T-helper 22 cell (primary cell): ENCODE measurements at places on chromosomes 7 and 10.

- DNase-seq: no peak
Measured at GRCh38 chr7:28738412-28738811, 219.7 kb downstream of the TRIL start.

DNA sequence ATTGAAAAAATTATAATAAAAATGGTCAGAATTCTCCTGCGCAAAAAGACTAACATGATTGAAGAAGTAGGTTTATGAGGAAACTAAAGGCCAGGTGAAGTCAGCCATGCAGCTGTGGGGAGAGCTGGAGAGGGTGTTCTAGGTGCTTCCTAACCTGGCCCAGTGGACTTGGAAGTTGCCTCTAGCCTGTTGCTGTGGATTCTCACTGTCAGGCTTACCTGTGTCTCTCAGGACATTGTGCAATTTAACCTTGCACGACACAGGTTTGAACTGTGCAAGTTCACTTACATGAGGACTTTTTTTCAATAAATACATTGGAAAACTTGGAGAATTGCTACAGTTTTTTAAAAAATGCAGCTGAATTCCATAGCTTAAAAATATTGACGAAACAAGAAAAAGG lies 266.4 kb downstream of the CXCL12 start:
- DNase-seq: no peak

DNA sequence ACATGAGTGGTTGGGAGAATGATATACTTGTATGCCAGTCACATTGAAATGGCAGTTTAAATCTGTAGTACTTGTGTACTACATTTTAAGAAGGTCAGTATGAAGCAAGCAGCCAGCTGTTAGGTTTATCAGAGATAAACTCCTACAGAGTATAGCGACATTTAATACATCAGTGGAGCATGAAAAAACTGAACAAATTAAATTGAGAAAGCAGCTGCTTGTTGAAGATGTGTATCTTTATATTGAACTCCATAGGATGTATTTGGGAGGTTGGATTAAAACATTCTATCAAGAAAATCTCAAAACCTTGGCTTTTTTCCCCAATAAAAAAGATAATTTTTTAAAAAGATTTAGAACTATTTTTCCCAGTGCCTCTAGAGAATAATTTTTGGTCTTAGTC lies 47.8 kb downstream of the PHF14 start:
- DNase-seq: no peak

DNA sequence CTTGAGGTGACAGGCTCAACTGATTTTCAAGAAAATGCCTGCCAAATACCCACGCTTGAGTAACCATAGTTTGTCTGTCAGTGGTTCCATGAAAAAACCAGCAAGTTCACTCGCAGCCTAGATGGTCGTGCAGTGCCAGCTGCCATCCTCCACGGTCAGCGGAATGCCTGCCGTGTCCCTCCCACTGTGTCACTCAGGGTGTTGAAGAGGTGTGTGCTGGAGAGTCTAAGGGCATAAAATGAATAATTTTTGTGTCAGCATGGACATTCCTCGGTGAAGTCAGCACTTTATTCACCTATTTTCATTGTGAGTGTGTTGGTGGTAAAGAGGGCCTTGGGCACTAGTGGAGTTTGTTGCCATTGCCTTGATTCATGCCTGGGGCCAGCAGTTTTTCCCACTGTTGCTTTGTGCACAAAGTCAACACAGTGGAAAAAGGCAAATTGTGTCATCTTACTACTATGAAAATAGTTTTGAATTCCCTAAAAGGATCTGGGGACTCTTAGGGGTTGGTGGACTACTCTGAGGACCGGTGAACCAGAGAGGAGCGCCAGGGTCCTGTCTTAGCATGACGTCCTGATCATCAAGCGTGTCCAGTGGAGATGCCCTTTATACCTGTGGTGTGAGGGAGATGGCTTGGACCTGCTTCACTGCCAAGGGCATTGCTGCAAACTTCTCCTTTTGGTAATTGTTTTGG lies 17.6 kb downstream of the MINDY4 start:
- no peak for DNase-seq

GRCh38 chr10:10055656-10056442 lies 961.8 kb upstream of the CELF2 start:
- no peak for DNase-seq

DNA sequence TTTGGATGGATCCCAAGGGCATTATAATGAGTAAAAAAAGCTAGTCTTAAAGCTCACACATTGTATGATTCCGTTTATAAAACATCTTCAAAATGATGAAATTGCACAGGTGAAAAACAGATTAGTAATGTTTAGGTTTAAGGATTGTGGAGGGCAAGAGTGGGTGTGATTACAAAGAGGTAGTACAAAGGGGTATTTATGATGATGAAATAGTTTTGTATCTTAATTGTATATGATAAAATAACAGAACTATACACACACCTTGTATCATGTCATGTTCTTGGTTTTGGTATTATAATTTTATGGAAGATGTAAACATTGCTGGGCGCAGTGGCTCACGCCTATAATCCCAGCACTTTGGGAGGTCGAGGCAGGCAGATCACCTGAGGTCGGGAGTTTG lies 2.8 kb upstream of the SSC4D start:
- DNase-seq: no peak

- DNase-seq: no peak
Measured at GRCh38 chr7:138295049-138295637, 164.9 kb upstream of the TRIM24 start.

- no peak for DNase-seq
Measured at GRCh38 chr7:138435231-138435919, 24.7 kb upstream of the TRIM24 start.

DNA sequence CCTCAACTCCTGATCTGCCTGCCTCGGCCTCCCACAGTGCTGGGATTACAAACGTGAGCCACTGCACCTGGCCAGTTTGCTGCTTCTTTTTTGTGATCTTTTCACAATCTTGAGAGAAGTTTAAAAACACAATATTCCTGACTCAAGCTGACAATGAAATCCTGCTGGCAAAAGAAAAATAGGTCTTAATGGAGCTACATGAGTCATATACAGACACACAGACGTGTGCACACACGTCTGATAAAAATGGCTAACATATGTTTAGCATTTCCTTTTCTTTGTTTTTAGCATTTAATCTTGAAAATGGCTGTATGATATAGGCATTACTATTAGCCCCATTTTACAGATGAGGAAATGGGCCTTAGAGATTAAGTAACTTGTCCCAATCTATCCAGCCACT lies 29.4 kb upstream of the RAB18 start:
- DNase-seq: no peak

DNA sequence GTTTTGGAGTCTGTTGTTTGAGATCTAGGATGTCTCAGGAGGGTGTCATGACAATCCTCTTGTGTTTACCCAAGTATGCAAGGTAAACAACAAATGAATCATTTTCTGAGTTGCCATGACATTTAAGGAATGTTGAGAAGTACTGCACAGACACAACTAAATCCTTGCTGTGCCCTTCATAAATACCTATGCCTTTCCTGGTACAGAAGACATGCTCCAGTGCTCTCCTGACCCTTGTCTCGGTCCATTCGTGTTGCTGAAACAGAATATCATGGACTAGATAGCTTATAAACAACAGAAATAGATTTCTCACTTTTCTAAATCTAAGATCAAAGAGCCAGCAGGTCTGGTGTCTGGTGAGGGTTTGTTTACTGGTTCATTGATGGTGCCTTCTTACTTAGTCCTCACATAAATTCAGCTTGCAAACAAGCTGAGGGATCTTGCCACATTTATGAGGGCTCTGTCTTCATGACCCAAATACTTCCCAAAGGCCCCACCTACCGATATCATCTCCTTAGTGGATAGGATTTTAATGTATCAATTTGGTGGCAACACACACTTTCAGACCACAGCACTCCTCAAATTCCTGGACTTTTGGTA lies 341.8 kb upstream of the SEMA3A start:
- DNase-seq: no peak

- no peak for DNase-seq
Measured at GRCh38 chr10:49036638-49037037, 78.7 kb downstream of the VSTM4 start.

DNA sequence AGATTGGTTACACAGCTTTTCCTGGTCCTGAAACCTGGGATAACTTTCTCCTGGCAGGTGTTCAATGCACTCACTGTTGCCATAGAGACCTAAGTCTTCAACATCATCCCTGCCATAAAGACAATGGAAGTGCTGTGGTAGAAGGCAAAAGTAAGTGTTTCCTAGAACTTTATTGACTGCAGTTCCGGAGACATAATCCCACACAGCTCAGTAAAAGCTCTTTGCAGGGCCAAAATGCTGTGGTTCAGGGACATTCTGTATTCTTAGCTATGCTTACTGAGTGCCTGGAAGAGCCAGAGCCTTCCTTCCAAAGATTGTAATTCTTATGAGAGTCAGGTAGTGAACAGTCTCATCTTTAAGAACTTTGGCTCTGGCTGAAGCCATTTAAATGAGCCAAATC lies 5.3 kb downstream of the WIPF3 start:
- no peak for DNase-seq

- DNase-seq: no peak
Measured at GRCh38 chr10:30398788-30399187, 35.2 kb upstream of the MAP3K8 start.

DNA sequence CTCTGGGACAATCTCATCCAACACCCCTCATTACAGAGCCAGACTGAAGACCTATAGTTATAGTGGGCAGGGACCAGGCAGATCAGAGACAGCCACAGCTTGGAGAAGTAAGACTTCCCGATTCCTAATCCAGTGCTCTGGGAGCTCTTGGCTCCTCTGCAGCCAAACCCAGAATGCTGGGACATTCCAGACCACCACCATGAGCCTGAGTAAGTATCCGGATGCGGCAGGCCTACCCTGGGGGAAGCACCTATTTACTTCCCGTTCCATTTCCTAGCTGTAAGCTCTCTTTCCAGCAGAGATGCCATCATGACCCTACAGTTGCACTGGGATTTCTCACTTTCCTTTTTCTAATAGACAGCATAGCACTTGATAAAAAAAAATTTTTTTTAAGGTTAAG lies 16.4 kb downstream of the HIP1 start:
- DNase-seq: no peak

DNA sequence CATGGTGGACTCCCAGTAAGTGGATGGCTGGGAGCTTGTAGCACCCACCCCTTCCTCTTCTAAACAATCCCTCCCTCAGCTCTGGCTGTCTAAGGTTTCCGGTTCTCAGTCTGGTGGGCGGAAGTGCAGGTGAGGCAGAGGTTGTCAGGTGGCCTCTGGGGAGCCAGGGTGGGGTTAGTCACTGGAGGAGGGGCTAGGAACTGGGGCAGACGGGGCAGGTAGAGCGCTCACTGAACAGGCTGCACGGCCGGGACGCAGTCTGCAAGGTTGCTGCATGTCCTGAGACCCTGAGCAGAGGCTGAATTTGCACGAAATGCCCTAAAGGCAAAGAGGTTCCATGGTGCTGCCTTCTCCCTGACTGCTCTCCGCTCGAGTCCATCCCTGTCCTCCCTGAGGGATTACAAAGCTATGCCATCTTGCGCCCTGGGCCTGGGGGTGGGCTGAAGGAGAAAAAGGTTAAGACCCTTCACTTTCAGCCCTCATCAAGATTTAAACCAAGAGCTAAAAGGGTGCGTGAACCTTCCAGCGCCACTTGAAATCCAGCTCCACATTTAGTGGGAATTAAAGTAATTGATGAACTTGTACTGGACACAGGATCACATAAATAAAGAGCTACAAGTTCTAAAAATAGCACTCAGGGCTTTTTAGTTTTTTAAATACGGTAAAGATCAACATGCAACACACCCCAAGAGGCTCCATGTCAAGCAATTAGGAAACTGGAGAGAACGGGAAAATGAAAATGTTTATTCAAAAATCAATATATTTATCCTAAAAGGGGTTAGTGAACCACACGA lies 62.3 kb upstream of the CTBP2 start:
- DNase-seq: no peak

DNA sequence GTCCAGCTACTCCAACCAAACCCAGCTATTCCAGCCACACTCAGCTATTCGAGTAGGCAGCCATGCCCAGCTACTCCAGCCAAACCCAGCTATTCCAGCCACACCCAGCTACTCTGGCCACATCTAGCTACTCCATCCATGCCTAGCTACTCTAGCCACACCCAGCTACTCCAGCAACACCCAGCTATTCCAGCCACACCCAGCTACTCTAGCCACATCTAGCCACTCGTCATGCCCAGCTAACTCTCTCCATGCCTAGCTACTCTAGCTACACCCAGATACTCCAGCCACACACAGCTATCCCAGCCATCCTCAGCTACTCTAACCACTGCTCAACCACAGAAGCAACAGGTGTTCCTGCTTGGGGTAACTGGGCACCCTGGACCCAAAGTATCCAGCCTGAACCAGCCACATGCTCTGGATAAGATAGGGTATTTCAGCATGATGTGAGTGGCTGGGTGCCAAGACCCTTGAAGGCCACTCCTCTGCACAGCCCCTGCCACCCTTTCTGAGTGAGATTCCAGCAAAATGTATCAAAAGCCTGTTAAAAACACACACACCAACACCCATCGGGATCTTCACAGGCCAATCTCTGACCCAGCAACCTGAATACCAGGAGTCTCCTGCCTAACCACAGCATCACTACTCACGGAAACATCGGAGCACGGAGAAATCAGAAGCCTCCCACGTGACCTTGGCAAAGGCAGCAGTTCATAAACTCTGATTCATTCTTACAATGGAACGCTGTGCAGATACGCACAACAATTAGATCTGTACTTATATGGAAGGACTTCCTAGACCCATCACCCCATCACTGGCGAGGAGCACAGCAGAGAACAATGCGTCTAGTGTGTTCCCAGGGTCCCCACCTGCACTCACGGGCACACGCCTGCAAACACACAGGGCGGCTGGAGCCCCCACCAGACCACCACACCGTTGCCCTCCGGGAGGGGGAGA lies 51.8 kb upstream of the DNAAF5 start:
- no peak for DNase-seq

DNA sequence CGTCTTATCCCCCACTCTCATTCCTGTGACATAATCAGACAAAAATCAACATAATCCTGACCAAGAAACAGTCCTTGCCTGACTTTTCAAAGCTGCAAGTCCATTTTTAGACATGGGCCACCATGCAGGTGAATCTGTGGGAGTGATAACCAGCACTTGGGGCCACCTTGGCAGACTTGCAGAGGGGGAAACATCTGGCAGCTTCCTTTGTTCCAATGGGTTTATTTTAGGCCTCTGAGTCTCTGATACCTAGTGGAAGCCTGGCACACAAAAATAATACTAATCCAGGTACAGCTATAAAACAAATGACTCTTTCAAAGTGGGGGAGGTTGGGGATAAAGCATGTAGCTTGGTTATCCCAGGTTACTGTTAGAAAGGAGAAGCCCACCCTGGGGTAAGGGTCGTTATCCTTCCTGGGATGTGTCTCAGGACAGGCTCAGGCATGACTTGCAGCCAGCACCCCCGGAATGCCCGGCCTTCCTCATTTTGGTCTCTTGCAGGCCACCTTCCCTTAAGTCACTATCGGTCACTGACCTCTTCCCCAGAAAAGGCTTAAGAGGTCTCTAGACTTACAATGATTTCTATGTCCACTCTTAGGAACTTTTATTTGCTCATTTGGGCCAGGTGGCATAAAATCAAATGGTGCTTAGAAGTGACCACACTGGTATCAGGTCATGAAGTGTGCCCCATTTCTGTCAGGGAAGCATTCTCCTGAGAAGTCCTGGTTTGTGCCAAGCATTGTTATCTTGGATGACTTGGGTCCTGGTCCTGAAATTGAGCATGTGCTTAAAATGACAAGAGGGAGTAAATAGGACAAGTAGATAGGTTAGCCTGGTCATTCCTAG lies 37.6 kb downstream of the EEPD1 start:
- DNase-seq: no peak
